ENCODE measurements at places on chromosomes 4 and X.

DNA sequence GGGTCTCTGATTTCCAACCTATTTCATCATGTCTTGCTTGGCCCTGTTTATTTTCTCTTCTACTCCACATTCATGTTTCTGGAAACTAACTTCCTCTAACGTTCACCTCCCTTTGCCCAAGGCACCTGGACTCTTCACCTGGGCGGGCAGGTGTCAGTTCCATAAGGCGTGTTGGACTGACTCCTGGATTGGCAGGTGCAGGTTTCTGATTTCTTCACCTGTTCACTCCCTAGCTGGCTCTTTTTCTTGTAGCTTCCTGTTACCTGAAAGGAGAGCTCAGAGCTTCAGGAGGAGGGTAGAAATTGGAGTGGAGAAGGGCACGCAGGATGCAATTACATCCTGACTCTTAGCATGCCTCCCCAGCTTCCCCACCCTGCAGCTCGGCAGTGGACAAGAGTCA lies 350.8 kb upstream of the KLF3 start:
- no peak for DNase-seq

- DNase-seq = no peak
Measured at GRCh38 chr4:121554382-121554781, 142.4 kb downstream of the ANXA5 start.

DNA sequence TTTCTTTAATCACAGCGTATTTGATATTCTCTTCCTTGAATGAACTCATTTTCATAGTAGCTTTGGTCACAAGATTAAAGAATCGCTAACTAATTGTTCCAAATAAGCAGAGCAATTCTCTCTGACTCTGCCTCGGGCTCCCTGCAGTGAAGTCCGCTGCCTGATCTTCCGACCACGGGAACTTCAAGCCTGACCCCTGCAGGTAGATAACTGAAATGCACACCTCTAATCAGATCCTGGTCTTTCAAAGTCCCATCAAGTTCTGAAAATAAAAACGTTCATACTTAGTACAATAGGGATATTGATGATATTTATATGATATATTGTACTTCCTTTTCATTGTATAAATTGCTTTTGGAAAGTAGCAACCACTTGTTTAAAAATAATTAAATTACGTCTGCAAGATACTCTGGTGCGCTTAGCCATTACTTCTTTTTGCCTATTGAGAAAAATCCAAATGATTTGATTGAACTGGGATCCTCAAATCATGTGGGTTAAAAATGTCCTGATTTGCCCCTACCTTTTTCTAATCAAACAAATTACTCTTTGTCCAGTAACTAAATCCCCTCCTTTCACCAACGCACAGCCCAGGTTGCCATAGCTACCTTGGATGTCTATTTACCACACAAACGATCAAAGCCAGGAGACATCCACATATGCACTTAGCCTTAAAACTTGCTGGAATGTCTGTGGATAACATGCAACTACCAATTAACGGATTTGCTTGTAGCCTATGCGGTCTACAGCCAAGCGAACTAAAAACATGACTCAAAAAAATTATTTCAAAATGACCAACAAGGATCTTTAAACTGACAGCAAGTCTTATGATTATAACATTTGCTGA lies 4.2 kb downstream of the MID1 start:
- DNase-seq = no peak

DNA sequence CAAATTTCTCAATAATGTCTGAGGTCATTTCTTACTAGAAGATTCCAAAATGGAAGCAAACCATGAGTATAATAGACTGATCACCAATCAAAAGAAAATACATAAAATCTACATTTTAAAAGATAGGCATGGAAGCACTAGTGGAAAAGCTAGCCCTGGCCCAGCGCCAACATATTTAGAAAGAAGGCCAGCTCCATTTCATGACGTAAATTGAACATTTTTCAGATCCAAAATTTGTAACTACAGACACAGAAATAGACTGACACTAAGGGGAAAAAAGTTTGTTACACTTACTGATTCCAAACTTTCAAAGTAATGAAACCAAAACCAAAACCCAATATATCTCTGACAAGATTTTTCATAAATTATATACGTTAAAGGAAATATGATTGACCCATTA lies 117.7 kb downstream of the ADAMTS3 start:
- no peak for DNase-seq

DNA sequence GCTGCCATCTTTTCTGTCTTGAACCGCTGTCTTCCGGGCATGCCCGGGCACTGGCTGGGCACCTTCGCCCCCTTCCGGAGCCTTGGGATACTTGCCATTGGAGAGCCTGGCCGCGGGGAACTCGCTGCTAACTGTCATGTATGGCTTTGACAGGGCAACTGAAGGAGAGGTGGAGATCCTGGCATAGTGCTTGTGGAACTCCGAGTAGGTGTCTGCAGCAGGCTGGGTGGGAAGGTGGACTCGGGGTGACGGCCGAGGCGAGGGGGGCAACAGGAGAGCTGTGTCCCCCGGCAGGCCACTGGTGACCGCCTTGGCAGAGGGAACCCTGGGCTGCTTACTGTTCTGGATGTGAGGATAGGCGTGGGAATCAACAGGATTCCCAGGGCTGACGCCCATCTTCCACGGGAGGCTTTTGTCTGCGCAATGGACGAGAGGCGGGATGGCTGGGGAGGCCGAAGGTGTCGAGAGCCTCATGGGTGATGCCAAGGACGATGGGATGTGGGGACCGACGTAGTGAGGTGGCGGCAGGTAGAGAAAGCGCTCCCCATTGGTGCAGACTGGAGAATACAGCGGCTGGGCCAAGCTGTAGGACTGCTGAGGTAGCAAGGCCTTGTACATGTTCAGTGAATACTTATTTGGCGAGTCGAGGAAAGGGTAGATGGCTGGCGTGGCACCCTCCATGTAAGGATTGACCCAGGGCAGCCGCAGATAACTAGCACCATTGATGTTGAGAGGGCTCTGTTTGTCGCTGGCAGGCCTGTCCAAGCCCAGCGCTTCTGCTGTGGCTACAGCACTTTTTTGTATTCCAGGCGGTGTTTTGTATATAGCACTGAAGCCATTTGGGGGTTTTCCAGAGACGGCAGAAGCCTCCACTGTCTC lies 23.4 kb downstream of the BCOR start:
- DNase-seq = no peak

DNA sequence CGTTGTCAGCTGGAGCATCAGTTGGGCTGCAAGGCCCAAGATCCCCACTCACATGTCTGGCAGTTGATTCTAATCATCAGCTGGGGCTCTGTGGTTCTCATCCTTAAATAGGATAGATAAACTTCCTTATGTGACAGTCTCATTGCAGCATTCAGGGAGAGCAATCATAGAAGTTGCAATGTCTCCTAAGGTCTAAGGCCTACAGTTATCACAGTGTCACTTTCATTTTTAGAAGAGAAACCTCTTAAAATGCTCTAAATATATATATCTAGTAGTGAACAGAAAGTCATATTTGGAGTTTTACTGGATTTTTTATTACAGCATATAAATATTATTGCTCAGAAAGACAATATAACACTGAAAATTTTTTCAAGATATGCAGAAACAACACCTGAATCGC lies 226.0 kb upstream of the PPP1R2C start:
- no peak for DNase-seq

DNA sequence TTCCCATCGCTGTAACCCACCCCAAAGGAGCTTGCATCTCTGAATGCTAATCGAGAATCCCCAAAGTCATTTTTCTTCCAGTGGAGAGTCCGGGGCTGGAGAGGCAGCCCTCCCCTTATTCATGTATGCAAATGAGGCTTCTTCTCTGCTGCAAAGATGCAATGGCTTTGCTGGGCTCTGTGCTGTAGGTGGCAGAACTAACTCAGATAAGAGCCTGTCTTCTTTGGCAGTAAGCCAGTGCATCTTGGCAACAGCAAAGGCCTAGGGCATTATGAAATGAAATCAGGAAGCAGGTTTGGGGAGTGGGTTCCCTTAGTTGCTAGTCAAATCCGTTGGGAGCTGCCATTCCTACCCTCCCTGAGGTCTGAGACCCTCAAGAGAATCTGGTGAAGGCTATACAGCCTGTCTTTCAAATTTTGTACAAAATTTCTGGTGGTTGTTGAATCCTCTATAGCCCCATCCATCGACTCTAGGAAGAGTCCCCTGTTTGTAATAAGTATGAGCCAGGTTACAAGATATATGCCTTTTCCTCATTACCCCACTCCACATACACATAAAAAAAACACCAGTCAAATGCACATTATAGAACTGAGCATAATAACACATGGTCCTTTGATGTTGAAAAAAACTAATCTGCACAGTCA lies 290.6 kb upstream of the TAPT1 start:
- DNase-seq = no peak

GRCh38 chr4:141356963-141357335 lies 136.3 kb downstream of the ZNF330 start:
- no peak for DNase-seq

GRCh38 chrX:39058724-39059123 lies 257.5 kb downstream of the MID1IP1 start:
- no peak for DNase-seq

DNA sequence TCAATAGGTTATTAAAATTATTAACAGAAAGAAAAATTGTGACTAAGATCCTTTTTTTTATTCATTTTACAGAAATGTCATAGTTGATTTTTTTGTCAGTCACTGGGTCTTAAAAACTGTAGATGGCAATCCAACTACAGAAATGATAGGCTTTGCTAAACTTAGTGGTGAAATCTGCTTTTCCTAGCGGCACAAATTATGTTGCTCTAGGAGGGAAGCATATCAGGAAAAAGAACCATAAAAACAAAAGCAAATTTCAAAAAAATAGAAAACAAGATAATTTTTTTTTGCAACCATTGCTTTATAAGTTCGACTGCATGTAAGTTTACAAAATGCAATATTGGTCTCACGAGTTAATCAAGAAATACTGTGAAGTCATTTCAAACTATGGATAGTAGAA lies 443.5 kb upstream of the IGFBP7 start:
- DNase-seq = no peak

DNA sequence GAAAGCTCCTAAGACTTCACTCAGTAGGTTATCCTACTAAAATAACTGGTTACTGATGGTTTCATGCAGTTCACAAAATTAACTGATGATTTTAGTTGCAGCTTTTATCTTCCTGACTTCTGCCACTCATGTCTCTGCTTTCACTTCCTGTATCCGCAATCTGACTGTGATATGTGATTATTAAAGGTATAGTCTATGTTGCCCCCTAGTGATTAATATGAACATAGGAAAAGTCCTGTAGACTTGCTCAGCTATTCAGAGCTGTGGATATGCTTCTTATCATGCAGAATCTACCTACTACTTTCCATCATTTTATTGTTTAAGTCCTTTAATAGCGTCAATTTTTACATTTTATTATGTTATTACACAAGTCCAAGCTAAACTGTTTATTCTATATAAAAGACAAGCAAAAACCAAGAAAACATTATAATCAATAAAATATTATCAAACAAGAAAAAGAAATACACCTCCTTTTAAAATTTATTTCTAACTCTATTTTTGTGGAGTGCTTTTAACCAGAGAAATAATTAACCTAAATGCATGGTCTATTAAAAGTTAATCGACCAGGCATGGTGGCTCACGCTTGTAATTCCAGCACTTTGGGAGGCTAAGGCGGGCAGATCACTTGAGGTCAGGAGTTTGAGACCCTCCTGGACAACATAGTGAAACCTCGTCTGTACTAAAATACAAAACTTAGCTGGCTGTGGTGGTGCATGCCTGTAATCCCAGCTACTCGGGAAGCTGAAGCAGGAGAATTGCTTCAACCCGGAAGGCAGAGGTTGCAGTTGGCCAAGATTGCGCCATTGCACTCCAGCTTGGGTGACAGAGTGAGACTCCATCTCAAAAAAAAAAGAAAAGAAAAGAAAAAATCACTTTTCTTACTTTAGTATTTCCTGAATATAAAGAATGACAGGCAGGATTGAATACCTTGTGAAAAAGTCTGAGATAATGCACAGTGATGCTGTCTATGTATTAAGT lies 40.4 kb upstream of the TLR2 start:
- DNase-seq = no peak

- no peak for DNase-seq
Measured at GRCh38 chrX:44667771-44668170, 125.1 kb upstream of the FUNDC1 start.

DNA sequence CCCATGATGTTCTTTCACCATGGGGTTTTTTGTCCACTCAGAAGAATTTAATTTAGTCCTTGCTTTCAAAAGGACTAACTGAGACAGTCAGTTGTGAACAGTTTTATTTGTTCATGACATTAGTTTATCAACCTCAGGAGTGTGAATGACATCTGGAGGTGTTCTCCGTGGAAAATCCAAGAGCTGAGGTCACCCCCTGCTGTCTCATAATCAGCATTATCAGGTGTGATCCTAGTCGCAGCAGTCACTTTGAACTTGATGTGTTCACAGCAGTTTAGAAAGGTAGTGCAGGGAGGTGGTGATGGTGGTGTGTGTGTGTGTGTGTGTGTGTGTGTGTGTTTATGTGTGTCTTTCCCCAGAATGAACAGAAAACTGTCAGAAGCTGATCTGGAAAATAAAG lies 1760.8 kb upstream of the PCDH10 start:
- no peak for DNase-seq

GRCh38 chrX:27890611-27891010 lies 82.8 kb downstream of the MAGEB10 start:
- no peak for DNase-seq

DNA sequence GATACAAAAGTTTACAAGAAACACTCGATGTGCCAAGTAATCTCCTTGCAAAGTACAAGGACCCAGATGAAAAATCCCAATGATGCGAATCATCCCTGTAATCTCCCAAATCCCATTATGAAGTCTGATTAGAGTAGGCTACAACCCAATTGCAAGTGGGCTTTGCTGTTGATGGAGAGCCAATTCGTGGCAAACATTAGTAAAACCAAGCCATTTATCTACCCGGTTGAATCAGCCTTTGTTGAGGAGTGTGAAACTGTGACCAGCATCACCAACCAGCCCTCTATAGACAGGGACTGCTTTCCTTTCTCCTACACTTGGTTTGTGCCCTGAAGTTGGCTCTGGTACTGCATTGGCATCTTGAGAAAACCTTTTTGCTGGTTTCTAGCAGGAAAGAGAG lies 1.2 kb upstream of the PRPS2 start:
- no peak for DNase-seq

DNA sequence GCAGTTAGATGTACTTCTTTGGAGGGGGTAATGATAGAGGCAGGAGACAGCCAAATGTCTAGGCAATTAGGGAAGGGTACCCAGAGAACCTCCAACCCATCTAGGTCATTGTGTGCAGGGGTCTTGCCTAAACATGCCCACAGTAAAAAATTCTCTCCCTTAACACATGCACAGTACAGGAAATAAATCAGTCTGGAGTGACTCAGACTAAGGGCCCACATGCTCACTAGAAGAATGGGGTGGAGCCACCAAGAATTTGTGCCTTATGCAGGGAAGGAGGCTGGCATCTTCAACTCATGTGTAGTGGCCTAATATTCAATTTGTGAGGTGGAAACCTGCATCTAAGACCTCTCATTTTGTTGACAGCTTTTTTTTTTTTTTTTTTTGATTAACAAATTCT lies 945.3 kb upstream of the GRIA3 start:
- DNase-seq = no peak

GRCh38 chrX:78102091-78102490 lies 2.0 kb upstream of the PGK1 start:
- DNase-seq = no peak

DNA sequence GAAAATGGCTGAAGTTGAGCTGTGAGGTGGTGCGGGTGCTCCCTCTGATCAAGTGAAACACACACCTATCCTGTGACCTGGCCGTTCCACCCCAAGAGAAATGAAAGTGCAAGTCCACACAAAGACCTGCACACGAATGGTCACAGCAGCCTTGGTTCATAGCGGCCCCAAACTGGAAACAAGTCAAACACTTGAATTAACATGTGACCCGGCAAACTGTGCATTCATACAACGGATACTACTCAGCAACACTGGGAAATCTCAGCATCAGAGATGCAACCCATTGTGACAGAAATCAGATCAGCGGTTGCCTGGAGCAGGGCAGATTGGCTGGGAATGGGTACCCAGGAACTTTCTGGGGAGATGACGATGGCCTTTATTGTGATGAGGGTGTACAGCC lies 7.6 kb downstream of the G6PD start:
- no peak for DNase-seq
